LHCN-M2 (cell line): ENCODE measurements at places on chromosomes 1 and 21.

GRCh38 chr1:25713961-25714360 is 86.0 kb upstream of the SELENON start:
- DNase-seq = no peak

DNA sequence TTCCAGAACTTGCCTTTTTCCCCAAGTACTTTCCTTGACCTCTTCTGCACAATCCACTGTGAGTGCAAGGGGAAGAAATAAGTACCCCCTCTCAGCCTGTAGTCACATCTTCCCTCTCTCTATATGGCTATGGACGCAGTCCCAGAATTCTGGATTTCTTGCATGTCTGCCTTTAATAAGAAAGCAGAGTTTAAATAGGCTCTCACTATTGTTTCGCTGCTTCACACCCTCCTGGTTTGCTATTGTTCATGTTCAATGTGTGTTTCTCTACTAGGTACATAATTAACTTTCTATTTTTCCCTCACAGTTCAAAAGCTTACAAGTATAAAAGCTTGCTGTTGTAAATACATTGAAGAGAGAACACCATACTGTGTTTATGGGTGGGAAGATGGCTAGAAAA is 181.5 kb upstream of the C1orf105 start:
- DNase-seq = no peak

GRCh38 chr21:41426676-41427404 is 801 bp downstream of the MX1 start:
- no peak for DNase-seq

GRCh38 chr1:203168256-203168786 is 7.3 kb downstream of the MYBPH start:
- no peak for DNase-seq

DNA sequence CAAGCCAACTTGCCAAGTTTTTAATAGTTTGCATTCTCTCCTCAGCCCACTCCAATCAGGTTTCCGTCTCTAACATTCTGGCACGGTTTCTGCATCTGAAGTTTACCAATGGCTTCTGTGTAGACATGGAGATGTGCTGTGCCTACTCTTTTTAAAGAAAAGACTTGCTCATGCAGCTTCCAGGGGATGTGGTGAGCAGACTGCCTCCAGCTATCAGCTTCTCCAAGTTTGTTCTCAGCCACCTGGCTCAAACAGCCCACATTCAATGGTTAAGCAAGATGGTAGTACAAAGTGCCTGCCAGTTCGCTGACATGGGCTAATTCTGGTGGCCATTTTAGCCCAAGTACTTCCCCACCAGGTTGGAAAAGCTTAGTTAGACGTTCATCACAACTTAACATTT is 465.3 kb downstream of the NEGR1 start:
- DNase-seq = no peak

DNA sequence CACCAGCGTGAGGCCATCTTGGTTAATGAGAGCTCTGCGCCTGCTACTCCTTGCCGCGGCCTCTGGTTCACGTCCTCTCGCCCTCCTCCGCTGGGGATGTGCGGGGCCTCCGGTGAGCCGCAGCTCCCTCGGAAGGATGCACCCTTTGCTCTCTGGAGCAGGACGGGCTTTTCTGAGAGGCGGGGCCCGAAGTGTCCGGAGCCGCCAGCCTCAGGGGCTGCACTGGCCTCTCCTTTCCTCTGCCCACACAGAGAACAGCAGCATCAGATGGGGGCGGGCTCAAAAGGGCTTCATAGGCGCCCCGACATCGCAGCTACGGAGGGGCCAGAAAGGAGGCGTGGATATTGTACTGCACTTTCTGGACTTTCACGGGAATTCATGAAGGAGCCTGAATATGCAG is 284.7 kb downstream of the CAMTA1 start:
- no peak for DNase-seq

- DNase-seq = no peak
Measured at GRCh38 chr21:46020581-46020980, 39.0 kb downstream of the COL6A1 start.

- DNase-seq = no peak
Measured at GRCh38 chr1:88678405-88678804, 5.7 kb upstream of the PKN2 start.

DNA sequence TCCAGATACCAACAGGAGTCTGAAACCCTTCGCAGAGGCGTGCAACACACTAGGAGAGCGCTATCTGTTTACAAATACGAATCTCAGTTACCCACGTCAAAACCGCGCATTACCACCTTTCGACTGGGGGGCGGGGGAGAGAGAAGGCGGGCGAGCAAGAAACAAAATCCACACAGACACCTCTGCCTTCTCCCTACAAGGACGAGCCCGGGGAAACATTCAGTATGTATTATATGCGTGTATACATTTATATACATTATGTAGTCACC is 722 bp downstream of the TUT4 start:
- DNase-seq = peak; percentile 40

DNA sequence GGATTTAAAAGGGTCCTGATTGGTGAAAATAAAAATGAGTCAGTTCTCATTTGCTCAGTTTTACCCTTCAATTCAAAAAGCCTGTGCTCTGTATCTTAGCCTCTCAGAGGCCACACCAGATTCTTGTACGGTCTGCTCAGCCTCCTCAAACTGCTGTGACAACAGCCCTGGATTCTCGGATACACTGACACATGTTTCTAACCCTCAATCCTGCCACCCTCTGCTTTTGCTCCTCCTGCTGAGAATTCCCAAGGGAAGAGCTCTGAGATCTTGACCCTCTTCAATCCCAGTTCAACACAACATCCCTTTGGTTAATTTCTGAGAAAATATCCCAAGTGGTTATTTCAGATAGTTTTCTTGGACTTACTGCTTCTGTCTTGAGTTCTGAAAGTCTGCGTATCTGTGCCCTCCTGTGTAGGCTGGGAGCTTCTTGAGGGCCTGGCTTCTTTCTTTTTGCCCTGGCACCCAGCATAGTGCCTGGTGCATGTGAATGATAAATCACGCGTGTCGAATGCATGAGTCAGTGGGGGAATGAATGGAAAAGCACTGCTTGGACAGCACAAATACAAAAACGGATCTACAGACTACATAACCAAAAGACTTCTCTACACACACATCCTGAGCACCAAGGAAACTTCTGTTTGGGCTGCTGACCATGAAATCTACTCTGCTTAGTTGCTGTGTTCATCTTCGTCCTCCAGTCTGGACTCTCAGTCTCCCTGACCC is 24.5 kb downstream of the IRF2BP2 start:
- DNase-seq = peak; percentile 72

GRCh38 chr1:12136916-12137610 is 29.7 kb upstream of the TNFRSF1B start:
- peak; percentile 44 for DNase-seq

GRCh38 chr1:167819849-167820683 is 93.9 kb downstream of the ADCY10 start:
- DNase-seq = peak; percentile 89

GRCh38 chr1:24253571-24253970 is 65.6 kb upstream of the GRHL3 start:
- DNase-seq = no peak
